Stimulated activated CD8-positive, alpha-beta memory T cell treated with anti-CD3 and anti-CD28 coated beads, Interleukin-7, amount 100 ng/mL, for 4 hours (primary cell): ENCODE measurements at places on chromosomes 11 and 22.

GRCh38 chr11:134379241-134379640, 32.8 kb downstream of the B3GAT1 start:
- DNase-seq = no peak

DNA sequence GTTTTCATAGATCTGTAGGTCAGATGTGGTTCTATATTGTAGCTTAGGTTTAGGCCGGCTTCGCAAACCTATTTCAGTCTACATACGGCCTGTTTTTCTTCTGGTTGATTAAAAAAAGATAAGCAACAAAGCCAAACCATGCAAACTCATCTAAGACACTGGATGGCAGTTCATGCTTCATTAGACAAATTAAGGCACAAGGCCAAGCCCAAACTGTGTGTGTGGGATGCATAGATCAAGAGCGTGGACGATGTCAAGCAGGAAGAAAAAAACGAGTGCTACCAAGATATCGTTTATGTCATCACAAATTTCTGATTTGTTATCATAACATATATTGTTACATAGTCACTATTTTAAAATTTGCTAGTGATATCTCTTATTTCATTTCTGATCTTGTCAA, 357.6 kb upstream of the KIRREL3 start:
- no peak for DNase-seq

GRCh38 chr11:113908098-113908497, 3.5 kb downstream of the HTR3B start:
- no peak for DNase-seq

DNA sequence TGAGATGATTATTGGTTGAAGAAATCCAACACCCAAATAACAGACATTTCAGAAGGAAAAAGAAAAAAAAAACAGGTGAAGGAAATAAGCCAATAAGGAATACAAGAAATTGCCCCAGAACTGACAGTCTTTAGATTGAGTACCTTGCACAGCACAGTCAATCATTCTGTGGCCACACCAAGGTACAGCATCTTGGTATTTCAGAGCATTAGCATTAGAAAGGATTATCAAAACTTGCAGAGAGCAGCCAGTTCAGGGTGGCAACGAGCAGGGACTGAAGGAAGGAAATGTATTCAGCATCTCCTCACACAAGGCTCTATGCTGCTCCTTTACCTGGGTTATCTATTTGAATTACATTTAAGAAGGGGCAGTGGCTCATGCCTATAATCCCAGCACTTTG, 2.1 kb downstream of the ADA2 start:
- no peak for DNase-seq

- DNase-seq = no peak
Measured at GRCh38 chr11:725624-726202, 19.7 kb downstream of the EPS8L2 start.

DNA sequence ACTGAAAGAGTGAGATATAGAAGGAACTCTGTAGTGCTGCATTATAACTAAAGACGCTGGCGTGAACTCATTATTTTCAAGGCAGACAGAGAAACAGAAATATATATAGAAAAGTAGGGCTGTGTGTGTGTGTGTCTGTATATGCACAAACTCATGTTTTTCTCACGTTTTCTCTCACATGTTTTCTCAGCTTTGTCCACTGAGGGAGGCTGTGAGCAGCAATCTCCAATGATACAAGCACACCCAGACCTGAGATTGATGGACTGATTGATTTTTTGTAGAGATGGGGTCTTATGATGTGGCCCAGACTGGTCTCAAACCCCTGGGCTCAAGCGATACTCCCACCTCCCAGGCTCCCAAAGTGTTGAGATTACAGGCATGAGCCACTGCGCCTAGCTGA, 122.5 kb downstream of the SERGEF start:
- no peak for DNase-seq

DNA sequence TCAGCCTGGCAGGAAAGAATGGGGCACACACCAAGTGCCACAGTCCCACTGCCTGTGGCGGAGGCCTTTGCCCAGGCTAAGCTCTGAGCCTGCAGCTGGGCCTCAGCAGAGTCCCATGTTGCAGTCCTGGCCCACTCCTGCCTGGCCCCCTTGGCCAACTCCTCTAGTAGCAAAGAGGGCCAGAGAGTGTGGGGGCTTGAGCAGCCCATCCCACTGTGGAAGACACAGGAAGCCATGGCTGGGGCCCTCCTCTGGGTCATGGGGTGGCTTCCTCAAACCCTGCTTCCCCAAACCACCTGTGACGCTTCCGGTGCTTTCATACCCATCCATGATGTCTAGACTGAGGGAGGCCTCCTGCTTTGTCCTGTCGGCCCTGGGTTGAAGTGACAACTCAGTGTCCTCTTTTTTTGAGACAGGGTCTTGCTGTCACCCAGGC, 5.8 kb downstream of the RPS19BP1 start:
- DNase-seq = no peak

DNA sequence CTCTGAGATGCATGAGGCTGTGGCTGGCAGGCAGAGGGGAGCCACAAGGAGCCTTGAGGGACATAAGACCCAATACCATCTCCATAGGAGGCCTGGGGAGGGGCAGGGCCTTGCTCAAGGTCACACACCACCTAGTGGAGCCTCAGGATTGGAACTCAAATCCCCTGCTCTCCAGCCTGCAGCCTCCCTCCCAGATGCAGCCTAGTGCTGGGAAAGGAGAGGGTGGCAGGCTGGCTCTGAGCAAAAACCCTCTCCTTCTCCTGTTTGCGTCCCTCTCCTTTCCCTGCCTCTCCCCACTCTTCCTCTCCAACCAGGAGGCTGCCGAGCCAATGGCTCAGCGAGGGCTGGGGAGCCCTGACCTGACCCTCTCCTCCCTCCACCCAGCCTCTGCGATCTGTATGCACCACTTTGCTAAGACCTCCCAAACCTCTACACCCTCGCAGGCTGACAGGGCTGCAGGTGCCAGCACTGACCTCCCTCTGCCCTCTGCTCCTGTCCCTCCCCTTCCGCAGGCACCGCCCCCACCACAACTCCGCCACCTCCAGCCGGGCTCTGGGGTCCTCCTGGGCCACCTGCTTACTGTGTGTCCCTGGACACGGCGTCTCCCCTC, 14.7 kb downstream of the IGLL1 start:
- DNase-seq = no peak

GRCh38 chr11:46445920-46446771, 54.6 kb upstream of the CHRM4 start:
- no peak for DNase-seq
